ENCODE measurements at places on chromosomes 4 and X.

- no peak for DNase-seq
Measured at GRCh38 chr4:38703635-38704034, 39.6 kb downstream of the KLF3 start.

GRCh38 chrX:10769696-10770619, 149.6 kb upstream of the MID1 start:
- DNase-seq = no peak

DNA sequence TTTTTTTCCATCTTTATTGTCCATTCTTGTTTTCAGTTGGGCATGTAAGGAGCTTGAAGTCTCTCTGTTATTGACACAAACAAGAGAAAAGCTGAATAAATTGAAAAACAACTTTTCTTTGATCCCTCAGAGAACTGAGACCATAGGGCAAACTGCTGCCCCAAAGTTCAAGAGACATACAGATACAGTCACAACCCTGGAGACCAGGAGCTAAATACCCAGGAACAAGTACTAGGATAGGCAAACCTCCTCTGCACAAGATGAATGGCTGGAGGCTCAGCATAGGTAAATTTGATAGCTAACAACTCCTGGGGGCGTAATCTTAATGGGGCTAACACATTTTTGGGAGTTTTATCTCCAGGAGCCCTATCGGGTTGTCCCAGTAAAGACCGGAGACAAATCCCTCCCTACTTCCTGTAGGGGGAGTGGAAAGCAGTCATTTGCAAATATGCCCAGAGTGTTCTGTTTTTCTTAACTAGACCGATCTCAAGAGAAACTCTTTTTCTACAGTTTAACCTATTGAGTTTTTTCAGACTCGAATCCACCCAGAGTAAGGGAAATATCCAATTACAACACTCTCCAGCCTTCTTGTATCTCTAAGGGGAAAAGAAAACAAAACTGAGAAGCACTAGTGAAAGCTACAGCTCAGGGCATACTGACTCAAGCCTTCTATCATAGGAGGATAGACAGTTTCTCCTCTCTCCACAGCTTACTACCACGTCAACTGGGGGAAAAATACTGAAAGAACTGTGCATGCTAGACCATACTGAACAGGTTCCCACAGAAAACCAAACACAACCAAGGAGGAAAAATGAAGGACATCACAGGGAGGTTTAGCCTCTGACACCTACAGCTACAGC, 23.1 kb downstream of the MAGEA8 start:
- peak; percentile 27 for DNase-seq

DNA sequence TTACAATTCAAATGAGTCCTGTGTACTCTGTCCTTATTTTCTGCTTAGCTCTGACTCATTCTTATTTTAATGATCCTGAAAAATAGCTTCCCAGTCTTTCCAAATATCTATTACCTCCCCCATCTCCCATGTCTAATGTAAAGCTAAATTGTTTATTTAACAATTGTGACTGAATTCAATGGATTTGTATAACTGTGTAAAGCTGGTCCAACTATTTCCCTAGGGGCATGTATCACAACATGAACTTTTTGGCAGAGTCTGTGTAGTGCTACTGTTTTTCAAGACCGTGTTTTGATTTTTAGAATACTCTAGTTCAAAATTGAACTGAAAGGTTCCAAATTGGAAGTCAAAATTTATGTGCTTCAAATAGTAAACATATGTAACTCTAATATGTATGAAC, 67.8 kb downstream of the SPCS3 start:
- no peak for DNase-seq

DNA sequence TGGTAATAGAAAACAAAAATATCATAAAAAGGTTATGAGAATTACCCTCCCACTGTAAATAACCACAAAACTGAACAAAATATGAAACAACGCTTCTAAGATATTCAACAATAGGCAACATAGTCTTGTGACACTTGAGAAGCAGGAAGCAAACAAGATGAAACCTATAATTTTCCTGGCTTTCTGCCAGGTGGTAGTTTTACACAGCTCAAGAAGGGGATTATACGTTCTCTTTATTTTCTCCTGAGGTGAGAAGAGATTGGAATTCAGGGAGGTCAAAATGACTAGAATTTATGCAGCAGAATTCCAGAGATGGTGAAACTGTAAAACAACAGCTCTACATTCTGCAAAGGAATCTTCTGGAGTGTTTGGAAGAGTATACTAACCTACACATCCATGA, 186.0 kb downstream of the HHIP start:
- no peak for DNase-seq

- DNase-seq = peak; percentile 35
Measured at GRCh38 chr4:147096667-147097604, 151.3 kb upstream of the TTC29 start.

DNA sequence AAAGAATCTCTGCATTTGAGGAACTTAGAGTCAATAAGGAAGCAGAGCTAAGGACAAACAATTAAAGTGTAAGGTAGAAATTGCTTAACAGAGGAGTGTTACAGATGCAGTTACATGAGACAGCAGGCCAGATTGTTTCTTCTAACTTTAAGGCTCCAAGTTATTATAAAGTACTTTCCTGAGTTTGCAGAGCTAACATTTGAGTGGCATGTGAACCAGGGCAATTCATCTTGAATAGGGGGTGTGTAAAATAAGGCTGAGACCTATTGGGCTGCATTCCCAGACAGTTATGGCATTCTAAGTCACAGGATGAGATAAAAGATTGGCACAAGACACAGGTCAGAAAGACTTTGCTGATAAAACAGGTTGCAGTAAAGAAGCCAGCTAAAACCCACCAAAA, 7.6 kb upstream of the LNX1 start:
- no peak for DNase-seq

DNA sequence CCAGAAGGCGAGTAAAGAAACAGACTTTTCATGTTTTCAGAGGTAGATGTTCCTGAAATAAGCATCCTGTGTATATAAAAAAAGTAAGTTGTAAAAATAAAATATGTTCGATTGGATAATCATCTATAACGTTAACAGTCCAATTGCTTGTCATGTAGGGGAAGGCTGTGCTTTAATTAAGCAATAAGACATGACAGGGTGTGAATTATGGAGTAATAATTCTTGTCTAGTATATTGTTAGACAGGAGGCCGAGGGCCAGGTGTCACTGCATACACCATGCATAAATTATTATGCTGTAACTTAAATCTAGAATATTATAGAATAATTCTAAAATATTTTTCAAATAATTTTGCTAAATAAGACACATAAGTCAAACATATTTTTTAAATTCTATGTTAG, 494.6 kb upstream of the TENM3 start:
- no peak for DNase-seq

DNA sequence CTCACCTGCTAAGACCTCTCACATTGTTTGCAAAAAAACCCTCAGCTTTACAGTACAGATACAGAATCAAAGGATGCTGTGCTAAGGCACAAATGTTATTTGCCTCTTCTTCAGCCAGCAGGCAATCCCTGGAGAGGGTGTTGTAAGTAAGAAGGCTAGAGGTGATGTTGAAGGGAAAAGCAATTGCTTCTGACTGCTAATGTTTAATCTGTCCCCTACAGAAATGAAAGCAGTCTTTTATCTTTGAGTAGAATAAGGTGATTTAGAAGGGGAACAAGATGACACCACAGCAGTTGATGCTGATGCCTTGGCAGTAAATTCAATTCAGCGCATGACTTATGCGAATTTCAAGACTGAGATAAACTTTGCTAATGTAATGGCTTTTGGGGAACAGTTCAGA, 1064.8 kb upstream of the IGFBP7 start:
- DNase-seq = no peak

GRCh38 chr4:143618811-143619210, 81.7 kb downstream of the FREM3 start:
- no peak for DNase-seq

- DNase-seq = no peak
Measured at GRCh38 chrX:9913146-9913433, 54.1 kb upstream of the CLDN34 start.
